ENCODE measurements at places on chromosomes 12 and 14. TPM values are rescaled to one million over a fixed set of nuclear protein-coding genes. Genes with fewer than 3 reads are reported as not detected.

The SLC38A2 gene
- 202 TPM for total RNA-seq

The KIF5A gene
- not detected for total RNA-seq

The MOK gene
- 3.4 TPM for total RNA-seq

The RDH5 gene
- total RNA-seq = 0.67 TPM

The IKZF4 gene
- 0.60 TPM for total RNA-seq

The TCL1B gene
- not detected for total RNA-seq

The AJUBA gene
- 44.1 TPM for total RNA-seq

The EGLN3 gene
- total RNA-seq = 0.30 TPM

The CLECL1 gene
- total RNA-seq = not detected

The TTC9 gene
- 0.05 TPM for total RNA-seq

The DPPA3 gene
- total RNA-seq = not detected

The IL26 gene
- not detected for total RNA-seq

The NKX2-1 gene
- total RNA-seq = not detected

The JPH4 gene
- total RNA-seq = not detected

The STAC3 gene
- total RNA-seq = not detected

The AACS gene
- 24.1 TPM for total RNA-seq

The NYNRIN gene
- 5.5 TPM for total RNA-seq

The BTBD7 gene
- 11.2 TPM for total RNA-seq

The LRRC10 gene
- total RNA-seq = not detected

The KLHL33 gene
- total RNA-seq = 0.34 TPM

The DBX2 gene
- not detected for total RNA-seq

The GPRC5D gene
- not detected for total RNA-seq

The GPR135 gene
- 0.74 TPM for total RNA-seq

The IAPP gene
- not detected for total RNA-seq

The MGAT4C gene
- not detected for total RNA-seq

The ITPR2 gene
- 14.6 TPM for total RNA-seq

The IGFBP6 gene
- 222 TPM for total RNA-seq

The TBX3 gene
- total RNA-seq = 32.1 TPM

The DDX11 gene
- total RNA-seq = 27.3 TPM

The IGF1 gene
- total RNA-seq = 0.69 TPM

The ITGA7 gene
- total RNA-seq = 0.07 TPM

The RAB15 gene
- 13.3 TPM for total RNA-seq

The DCN gene
- 0.44 TPM for total RNA-seq

The MDP1 gene
- 15.9 TPM for total RNA-seq

The CLEC1B gene
- total RNA-seq = not detected

The JDP2 gene
- total RNA-seq = 13.5 TPM

The PLCZ1 gene
- not detected for total RNA-seq

The ANKS1B gene
- 0.13 TPM for total RNA-seq

The HPD gene
- not detected for total RNA-seq

The GYS2 gene
- not detected for total RNA-seq

The DIO2 gene
- total RNA-seq = not detected

The CAPS2 gene
- 0.27 TPM for total RNA-seq

The PIWIL1 gene
- not detected for total RNA-seq

The CD27 gene
- total RNA-seq = not detected

The RDH12 gene
- total RNA-seq = not detected

The NOP9 gene
- total RNA-seq = 27.2 TPM

The B4GALNT1 gene
- total RNA-seq = not detected

The ARL6IP4 gene
- 249 TPM for total RNA-seq

The RGS6 gene
- not detected for total RNA-seq

The TPPP2 gene
- not detected for total RNA-seq

The CLEC4D gene
- not detected for total RNA-seq

Data from mammary microvascular endothelial cell (primary cell).